Activated T-helper 9 cell treated with anti-CD3 and anti-CD28 coated beads, Interleukin-2, amount 50 U/mL, for 16 hours (primary cell): ENCODE measurements at places on chromosomes 13 and 19.

DNA sequence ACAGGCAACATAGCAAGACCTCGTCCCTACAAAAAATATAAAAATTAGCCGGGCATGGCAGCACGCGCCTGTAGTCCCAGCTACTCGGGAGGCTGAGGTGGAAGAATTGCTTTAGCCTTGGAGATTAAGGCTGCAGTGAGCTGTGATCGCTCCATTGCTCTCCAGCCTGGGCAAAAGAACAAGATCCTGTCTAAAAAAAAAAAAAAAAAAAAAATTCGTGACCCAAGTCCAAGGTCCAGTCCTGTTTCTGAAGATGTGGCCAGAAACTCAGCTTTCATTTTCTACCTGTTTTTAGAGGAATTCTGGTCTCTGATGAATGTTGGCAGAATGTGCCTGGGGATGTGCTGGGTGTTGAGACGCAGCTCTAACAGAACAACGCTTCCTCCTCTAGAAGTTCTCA is 1.9 kb upstream of the PGPEP1 start:
- DNase-seq, result no peak

- no peak for DNase-seq
Measured at GRCh38 chr19:18776736-18777135, 14.4 kb downstream of the COMP start.

DNA sequence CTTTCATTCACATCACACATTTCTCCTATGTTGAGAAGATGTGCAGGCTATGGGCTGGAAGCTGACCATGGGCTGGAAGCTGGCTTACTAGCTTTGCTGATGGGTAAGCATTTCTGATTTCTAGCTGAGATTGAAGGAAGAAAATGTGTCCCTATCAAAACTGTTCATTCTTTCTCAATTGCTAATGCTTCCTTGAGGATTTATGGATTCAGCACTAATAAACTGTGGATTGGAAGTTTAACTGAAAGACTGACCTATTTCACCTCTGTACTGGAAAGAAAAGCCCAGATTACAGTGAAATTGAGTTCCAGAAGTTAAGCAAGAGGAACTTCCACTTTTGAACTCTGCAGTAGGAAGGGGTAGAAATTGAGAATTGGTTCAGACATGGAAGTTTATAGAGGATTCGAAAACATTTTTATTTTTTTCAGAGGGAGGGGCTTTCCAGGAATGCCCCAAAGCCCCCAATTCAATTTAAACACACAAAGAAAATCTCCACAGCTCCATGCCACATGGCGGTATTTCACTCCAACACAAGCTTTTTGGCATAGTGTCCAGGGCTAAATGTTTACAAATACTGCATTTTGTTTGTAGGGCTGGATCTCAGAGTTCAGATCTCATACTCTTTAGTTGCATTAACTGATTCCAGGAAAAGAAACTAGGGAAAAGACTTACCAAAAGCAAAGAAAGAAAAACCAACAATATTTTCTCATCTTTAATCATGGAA is 61.2 kb upstream of the ARGLU1 start:
- DNase-seq, result no peak

- DNase-seq, result no peak
Measured at GRCh38 chr19:41888926-41889325, 5.9 kb downstream of the ARHGEF1 start.

DNA sequence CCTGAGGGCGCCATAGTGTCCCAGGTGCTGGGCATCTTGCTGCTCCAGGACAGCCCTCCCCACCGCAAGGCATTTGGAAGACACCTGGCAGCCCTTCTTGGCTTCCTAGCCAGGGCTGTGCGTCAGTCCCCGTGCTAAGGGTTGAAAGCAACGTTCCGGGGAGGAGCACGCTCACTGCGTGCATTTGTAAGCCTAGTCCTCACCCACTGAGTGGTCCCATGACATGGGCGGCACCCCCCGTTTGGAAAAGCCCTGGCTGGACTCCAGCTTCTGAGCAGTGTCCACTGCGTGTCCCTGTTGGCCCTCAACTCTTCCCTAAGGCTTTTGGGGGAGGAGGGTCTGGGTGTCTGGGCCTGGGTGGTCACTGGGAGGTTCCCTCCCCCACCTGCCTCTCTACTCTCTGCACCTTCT is 76.3 kb upstream of the GPR183 start:
- DNase-seq, result no peak

DNA sequence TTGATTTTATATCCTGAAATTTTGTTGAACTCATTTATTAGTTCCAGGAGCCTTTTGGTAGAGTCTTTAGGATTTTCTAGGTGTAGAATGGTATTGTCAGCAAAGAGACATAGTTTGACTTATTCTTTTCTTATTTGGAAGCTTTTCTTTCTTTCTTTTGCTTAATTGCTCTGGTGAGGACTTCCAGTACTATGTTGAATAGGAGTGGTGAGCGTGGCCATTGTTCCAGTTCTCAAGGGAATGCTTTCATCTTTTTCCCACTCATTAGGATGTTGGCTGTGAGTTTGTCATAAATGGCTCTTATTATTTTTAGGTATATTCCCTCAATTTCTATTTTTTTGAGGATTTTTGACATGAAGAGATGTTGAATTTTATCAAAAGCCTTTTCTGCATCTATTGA is 182.2 kb upstream of the SPRY2 start:
- DNase-seq, result no peak

- no peak for DNase-seq
Measured at GRCh38 chr13:59744747-59745391, 418.9 kb downstream of the DIAPH3 start.

GRCh38 chr13:100789481-100789880 is 114.9 kb upstream of the TMTC4 start:
- DNase-seq, result no peak

DNA sequence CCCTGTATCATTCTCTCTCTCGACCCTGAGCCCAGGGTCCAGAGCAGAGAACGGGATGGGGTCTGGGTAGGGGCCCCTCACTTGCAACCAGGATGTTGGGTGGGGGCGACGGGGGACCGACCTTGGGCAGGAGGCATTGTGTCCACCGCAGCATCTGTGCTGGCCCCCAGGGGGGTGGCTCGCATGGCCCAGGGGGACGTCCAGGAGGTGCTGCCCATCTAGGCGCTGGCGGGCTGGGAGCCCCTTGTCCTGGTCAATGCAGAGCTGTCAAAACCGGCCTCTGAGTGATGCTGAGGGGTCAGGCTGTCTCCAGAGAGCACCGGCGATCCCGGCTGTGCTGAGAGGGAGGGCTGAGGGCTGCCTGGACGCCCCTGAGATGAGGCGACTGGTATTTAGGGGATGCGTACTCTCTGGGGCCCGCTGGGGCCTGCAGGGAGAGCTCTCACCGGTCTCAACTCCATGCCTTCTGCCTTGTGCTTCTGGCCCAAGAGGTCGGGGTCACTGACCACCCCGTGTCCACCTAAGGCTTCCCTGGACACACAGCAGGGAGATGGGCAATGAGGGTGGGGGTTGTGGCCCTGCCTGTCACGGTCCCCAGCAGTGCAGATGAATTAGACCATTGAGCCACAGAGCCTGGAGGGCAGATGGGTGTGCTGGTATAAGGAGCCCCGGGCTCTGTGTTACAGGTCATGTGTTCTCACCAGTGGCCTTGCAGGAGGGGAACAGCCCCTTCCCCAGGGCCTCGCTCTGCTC is 8.6 kb downstream of the RPS9 start:
- DNase-seq, result no peak
